ENCODE measurements at places on chromosomes 6 and 20.

- no peak for DNase-seq
Measured at GRCh38 chr6:29708432-29709179, 14.6 kb upstream of the HLA-F start.

- no peak for DNase-seq
Measured at GRCh38 chr6:33324125-33324524, 6.6 kb upstream of the ZBTB22 start.

DNA sequence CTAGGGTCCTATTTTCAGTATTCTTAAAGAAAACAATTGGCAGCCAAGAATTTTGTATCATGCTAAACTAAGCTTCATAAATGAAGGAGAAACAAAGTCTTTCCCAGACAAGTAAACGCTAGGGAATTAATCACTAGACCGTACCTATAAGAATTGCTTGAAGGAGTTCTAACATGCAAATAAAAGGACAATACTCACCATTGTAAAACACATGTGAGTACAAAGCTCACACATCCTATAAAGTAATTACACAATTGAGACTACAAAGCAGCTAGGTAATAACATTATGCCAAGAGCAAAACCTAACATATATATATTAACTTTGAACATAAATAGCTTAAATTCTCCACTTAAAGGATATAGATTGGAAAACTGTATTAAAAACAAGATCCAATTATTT lies 147.4 kb downstream of the FAM83B start:
- DNase-seq: no peak

DNA sequence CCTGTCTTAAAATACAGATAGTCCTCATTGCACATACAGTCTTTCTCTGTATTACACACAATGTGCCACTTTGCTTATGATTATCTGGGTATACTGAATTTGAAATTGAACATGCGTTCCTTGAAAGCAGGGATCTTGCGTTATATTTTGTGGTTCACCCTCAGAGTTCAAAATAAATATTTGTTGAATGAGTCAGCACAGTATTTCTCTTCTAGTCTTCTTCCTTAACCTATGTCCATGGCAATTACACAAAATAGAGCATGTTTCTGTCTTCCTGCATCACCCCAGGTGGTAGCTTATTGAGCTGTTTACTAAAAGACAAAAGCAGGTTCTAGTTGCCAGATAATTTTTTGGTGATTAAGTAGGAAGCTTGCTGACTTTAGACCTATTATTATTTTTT lies 272.9 kb upstream of the FERMT1 start:
- no peak for DNase-seq

DNA sequence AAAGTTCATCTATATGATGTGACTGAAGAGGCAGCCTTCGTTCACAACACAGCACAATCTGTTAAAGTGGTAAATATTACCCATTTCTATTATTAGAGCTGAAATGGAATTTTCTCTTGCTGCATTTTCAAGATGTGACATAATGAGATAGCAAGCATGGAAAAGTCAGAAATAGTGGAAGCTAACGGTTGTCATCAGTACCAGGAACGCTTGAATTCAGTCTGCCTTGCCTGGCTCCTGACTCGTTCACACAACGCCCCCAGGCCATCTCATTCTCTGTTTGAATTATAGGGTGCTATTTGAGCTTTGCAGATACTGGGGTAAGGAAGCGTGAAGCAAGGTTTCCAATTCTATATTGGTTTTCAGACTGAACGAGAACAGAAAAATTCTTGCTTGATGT lies 116.5 kb upstream of the MAP3K7 start:
- no peak for DNase-seq

- DNase-seq: no peak
Measured at GRCh38 chr20:46121184-46121930, 3.2 kb downstream of the CD40 start.

- DNase-seq: no peak
Measured at GRCh38 chr6:11848852-11849731, 70.5 kb upstream of the ADTRP start.

GRCh38 chr6:126773112-126773805 lies 345.2 kb upstream of the RSPO3 start:
- no peak for DNase-seq

DNA sequence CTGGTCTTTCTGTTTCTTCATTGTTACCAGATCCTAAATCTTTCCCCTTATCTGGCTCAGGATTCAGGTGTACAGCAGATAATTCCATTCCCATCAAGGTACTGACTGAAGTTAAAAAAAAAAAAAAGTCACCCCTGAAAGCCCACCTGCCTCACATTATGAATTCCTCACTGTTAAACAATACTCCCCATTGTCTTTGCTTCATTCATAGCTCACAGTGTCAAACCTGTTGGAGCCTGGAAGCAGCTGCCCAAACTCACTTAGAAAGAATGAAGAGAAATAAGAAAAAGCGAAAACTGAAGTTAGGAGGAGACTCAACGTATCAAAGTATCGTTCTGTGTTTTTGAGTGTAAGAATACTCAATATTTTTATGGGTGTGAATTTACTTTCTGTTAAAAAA lies 1.8 kb upstream of the DCBLD1 start:
- no peak for DNase-seq
